ENCODE measurements at places on chromosomes 16 and 17.
A peak's percentile ranks its signal among the peaks of the same experiment; 100 is the strongest.

DNA sequence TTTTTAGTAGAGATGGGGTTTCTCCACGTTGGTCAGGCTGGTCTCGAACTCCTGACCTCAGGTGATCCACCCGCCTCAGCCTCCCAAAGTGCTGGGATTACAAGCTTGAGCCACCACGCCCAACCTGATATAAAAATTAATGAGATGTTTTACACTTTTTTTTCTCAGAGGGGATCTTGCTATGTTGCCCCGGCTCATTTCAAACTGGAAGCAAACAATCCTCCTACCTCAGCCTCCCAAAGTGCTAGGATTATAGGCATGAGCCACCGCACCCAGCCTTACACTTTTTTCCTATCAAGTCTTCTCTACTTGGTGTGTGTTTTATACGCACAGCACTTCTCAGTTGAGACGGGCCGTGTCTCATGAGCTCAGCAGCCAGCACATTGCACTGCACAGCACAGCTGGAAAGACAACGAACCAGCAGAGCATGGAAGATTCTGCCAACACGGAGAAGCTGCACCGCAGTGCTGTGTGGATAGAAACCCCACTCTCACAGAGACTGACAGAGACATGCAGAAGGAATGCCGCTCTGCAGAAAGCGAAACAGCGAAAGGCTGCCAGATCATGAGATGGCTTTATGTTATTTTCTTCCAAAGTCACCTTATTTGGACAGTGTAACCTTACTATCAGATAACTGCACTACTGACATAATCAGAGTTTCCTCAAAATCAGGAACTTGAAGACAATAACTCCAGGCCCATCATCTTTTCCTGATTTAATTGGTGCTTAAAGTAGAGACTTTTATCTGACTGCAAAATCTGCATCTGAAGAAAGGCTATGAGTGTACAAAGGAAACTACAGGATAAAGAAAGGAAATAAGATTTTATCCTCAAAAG lies 6.5 kb upstream of the QRICH2 start:
- no peak for DNase-seq

DNA sequence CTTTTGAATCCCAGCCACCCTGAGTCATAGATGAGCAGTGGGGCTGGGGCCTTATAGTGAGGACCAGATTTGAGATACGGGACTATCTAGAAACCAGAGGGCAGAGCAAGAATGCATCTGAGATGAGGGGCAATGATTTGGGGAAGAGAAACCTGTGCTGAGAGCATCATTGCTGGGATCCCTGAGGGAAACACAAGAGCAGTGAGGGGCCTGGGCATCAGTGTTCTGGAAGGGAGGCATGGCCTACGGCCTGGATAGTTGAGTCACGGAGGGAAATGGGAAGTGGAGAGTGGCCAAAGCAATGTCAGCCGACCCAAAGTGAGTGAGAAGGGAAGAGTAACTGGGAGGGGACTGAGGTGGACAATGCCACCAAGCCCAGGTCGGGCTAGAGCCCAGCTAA lies 5.2 kb downstream of the CAMTA2 start:
- no peak for DNase-seq

DNA sequence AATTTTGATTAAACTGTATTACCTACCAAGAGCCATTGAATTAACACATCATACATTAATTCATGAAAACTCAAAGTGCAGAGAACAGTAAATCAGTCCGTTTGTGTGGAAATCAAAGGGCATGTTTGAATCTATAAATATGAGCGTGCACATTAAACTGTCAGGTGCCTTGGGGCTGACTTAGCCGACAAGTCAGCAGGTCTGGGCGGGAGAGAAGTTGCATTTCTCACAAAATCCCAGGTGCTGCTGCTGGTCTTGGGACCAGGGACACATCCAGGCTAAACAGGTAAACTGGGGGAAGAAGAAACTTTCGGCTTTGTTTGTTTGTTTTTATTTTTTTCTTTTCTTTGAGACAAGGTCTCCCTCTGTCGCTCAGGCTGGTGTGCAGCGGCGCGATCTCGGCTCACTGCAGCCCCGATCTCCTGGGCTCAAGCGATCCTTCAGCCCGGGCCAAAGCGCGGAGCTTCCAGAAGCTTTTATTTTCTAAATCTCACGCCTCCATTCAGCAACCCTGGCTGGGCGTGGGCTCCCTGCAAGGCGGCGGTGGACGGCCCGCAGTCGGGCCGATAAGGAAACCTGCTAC lies 213.9 kb downstream of the MRTFB start:
- DNase-seq: no peak

- no peak for DNase-seq
Observed at GRCh38 chr16:85641776-85642176, 28.7 kb downstream of the GSE1 start.

DNA sequence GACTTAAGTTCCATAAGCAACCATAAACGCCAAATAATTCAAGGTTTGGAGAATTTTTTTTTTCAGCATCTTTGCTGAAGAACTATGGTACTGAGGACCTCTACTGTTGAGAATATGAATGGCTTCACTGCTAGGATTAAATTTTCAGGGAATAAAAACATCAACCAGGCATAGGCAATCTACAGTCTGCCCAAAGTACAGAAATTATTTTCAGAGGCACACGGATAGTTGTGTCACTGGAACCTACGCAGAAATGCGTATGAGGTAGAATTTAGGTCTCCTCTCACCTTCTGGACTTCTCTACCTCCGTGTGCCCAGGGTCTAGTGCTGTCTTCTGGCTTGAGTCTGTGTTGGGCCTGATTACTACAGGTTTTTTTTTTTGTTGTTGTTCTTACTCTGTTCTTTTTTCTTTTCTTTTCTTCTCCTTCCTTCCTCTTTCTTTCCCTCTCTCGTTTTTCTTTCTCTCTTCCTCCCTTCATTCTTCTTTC lies 39.7 kb downstream of the NACA2 start:
- peak; percentile 58 for DNase-seq

DNA sequence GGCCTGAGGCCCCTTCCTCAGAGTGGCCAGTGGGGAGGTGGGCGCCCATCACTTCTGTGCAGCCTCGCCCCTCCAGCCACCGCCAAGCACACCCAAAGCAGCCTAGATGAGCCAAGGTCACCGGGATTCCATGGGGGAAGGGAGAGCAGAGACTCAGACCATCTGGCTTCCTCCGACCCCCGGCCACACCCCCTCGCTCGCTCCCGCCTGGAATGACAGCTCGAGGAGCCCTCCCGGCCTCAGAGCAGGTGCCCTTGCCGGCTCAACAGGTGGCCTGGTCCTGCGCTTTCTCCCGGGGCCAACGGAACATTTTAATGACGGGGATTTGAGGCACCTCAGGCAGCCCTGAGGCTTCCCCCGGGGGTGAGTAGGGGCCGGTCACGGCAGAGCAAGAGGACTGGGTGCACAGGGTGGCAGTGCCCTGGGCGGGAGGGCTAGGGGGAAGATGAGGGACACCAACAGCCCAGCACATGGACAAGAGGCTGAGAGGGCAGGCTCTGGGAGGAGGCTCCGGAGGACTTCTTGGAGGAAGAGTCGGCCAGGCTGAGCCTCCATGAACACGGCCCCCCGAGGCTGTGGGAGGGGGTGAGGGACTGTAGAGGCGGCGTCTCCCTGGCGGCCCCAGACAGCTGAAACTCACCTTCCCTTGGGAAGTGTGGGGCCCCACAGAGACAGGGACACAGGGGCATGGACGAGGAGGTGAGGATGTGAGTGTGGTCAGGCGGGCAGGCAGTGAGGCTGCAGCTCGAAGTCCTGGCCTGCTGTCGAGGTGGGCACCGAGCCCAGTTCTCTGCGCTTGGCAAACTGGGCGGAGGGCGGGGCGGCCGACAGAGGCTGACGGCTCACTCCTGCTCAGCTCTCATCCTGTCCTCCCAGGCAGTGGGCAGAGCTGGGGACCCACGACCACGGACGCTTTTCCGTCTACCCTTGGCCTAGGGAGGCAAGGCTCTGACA lies 12.5 kb upstream of the C1QTNF8 start:
- DNase-seq: peak; percentile 40

- DNase-seq: no peak
Observed at GRCh38 chr16:72568502-72568901, 396.5 kb upstream of the PMFBP1 start.

DNA sequence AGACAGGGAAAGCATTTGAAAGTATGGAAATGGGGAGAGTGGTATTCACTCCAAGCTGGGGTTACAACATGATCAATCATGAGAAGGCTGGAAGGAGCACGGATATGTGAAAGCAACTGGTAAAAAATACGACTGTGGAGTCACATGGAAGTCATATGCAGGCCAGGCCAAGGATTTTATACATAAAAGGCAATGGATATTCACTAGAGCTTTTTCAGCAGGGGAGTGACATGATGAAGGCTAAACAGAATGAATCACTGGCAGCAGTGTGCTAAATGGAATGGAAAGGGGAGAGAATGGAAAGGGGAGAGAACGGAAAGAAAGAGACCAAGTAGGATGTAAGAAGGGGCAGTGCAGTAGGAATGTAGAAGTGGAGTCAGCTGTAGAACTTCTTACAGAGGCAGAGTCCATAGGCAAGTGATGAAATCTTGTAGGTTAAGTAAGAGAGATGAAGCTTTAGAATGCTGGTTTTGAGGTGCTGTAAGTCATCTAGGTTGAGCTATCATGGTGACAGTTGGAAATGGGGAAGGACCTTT lies 13.0 kb upstream of the NETO2 start:
- DNase-seq: no peak

DNA sequence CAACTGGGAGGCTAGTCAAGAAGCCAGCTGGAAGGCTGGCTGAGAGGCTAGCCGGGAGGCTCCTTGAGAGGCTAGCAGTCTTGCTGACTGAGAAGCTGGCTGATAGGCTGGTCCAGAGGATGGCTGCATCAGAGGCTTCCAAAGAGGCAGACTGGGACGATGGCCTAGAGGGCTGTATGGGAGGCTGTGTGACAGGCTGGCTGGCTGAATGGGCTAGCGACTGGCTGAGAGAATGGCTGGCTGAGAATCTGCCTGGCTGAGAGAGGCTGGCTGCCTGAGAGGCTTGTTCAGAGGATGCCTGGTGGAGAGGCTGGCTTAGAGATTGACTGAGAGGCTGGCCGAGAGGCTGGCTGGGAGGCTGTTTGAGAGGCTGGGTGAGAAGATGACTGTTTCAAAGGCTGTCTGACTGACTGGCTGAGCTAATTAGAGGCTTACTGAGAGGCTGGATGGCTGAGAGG lies 34.8 kb upstream of the ACSM2B start:
- no peak for DNase-seq

- no peak for DNase-seq
Observed at GRCh38 chr16:55061126-55061525, 130.5 kb downstream of the IRX5 start.

GRCh38 chr17:8123695-8124349 lies at the start of gene HES7:
Gene HES7 (minus strand): TSS chr17:8124106. CDS start chr17:8124084, 22 bp downstream.
- no peak for DNase-seq

DNA sequence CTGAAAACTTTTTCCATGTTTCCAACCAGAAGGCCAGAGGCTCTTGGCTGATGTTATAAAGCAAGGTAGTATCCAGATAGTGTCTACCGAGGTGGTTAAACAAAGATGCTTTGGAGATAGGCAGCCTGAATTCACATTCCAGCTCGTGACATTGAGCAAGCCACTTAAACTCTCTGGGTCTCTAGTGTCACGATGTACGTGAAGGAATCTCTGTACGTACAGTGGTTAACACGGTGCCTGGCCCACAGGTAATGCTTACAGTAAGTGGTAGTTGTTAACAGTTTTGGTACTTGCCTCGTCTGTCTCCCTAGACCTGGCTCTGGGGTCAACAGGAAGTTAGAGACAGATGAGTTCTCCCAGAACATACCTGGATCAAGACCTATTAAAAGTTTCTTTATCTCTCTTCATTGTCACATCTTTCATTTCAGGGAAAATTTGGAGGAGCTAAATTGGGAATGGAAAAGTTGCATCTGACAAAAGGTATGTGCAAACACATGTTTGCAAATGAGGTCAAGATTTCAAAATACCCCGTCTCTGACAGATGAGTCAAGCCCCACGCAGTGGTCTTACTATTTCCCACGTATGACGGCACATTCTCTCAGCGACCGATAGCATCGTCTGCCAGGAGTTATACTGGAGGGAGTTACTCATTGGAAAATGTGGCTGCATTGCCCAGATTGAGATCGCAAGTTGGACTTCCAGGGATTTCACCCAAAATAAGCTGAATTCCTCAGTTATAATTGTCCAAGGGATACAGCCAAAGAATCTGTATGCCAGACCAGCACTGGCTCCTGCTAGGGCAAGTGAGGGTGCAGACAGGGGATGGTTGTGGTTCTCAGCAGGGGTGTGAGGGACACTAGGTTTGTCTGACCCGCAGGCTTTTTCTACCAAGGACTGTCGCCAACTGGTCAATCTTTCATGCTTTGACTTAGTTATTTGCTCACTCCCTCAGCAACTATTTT lies 18.9 kb upstream of the MYH10 start:
- DNase-seq: peak; percentile 75

DNA sequence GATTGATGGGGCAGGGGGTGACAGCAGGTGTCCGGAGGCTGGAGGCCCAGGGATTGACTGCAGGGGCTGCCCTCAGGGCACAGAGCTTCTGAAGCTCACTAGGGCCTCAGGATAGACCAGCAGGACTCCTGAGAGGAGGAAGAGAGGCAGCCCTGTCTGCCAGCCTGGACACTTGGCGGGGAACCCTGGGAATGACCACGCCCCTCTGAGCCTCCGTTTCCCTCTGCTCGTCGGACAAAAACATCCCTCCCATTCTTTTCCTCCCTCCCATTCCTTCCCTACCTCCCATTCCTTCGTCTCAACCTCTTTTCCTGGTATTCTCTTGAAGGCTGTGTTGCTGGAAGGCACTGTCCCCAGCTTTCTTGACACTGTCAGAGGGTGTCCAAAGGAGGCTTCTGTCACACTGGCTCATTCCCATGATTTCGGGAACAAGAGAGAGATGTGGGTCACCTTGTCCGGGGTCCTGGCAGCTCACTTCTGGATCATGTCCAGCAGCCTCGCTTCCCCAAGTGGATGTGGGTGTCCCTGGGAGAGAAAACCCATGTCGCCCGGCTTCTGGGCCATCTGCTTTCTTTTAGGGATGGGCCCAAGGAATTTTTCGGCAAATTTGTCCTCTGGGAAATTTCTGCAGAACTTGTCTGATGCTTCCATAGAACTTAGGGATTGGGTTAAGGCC lies 145.5 kb downstream of the CMIP start:
- no peak for DNase-seq

DNA sequence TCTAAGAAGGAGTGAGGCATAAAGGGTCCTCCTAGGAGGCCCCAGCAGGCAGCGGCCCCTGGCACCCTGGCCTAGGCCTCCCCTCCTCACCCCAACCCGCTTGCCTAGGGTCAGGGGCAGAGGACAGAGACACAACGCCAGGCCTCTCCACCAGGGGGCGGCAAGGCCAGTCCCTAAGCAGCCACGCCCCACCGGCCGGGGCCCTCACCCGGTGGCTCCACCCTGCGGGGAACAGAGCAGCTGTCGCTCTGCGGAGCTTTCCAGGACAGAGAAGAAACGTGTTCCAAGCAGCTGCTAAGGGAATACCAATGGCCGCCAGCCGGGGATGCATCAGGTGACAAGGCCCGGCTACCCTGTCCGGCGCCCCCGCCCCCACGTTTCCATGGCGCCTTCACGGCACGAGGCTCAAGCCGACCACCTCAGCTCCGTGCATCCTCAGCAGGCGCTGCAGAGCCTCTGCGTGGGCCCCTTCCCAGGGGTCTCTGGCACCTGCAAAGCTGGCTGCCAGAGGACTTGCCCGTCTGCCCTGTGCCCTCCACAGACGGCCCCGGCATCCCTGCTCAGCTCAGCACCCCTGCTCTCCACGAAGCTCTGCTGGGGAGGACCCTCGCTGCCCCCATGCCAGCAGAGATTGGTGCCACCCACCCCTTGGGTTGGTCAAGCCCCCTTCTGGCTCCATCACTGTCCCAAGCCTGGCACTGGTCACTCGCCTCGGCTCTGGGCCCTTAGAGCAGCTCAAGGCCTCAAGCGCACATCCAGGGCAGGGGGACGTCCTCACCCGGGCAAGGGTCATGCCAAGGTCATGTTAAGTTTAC lies 5.6 kb downstream of the ZNF598 start:
- peak; percentile 86 for DNase-seq

- DNase-seq: no peak
Observed at GRCh38 chr17:4309897-4310296, 46.1 kb upstream of the ANKFY1 start.

GRCh38 chr17:45577571-45578279 lies 87.2 kb upstream of the PLEKHM1 start:
- DNase-seq: no peak
